Activated CD8-positive, alpha-beta memory T cell treated with anti-CD3 and anti-CD28 coated beads for 4 hours (primary cell): ENCODE measurements at places on chromosomes 5 and 9.

GRCh38 chr5:10513501-10514442 is 50.1 kb upstream of the ANKRD33B start:
- no peak for DNase-seq

DNA sequence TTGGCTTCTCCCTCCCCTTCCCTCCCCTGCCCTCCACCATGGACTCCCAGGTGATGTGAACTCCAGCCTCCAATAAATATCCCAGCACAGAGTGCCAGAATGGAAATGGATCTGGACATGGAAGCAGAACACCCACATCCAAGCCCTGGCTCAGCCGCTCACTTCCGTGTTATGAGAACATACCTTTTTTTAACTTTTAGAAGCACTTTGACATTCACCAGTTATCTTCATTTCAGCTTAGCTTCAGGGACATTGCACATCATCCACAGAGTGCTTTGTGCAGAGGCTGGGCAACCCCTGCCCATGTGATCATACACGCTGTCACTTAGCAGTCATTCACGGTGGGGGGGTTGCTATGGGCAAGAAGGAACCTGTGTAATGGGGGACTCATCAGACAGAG is 9.1 kb downstream of the AFAP1L1 start:
- DNase-seq, result no peak

DNA sequence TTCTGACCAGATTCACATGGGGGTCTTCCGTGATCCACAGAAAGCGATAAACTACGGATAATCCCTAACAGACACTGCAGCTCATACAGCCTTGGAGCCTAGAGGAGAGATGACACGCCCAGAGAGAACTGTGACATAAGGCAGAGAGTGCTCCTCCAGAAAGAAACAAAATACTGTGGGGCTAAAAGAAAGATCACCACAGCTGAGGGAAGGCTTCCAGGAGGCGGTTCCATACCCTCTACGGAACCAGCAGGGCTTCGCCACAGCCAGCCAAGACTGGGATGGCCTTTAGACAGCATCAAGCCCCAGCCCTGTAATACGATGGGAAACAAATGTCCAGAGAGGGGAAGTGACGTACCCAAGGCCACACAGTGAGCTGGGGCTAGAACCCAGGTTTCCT is 19.3 kb downstream of the GPX3 start:
- no peak for DNase-seq

- no peak for DNase-seq
Measured at GRCh38 chr9:13750061-13750460, 470.6 kb upstream of the MPDZ start.
